Right hindlimb (tissue), 1 donor: ENCODE measurements at places on chromosomes 4 and X.

GRCh38 chrX:153739754-153740486, 15.3 kb downstream of the ABCD1 start:
- DNase-seq: no peak

- DNase-seq: peak; percentile 83
These were observed 16.8 kb downstream of the POLR2B start for GRCh38 chr4:56995525-56995924.

DNA sequence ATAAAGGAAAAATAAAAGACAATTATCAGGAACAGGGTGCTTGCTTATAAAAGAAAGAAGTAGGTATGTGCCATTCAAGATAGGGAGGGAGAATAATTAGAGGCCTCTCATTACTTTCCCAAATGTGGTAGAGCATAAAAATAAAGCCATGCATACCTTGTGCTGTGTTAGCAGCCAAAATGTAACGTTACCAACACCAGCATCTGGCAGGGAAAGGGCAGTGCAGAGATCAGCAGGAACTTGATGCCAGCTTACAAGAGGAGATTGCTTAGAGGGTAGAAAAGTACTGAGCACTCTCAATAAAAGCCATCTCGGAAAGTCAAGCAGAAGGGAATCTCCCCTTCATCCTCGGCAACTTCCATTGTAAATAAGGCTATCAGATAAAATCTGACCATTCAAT, 195.6 kb downstream of the RASL11B start:
- no peak for DNase-seq

DNA sequence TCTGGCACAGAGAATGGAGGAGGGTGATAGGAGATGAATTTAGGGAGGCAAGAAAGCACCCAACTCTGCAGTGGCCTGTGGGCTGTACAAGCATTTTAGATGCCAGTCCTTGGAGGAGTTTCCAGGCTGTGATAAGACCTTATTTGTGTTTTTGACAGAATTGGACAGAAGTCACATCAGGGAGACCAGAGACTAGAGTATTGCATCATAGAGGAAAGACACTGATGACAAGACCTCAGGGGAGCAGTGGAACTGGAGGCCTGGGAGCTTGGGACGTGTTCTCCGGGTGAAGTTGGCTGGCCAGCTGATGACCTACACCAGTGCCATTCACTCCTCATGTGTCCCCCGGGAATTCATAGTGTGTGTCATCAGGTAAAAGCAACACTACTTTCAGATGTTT, 284.0 kb upstream of the ZFP42 start:
- DNase-seq: no peak

DNA sequence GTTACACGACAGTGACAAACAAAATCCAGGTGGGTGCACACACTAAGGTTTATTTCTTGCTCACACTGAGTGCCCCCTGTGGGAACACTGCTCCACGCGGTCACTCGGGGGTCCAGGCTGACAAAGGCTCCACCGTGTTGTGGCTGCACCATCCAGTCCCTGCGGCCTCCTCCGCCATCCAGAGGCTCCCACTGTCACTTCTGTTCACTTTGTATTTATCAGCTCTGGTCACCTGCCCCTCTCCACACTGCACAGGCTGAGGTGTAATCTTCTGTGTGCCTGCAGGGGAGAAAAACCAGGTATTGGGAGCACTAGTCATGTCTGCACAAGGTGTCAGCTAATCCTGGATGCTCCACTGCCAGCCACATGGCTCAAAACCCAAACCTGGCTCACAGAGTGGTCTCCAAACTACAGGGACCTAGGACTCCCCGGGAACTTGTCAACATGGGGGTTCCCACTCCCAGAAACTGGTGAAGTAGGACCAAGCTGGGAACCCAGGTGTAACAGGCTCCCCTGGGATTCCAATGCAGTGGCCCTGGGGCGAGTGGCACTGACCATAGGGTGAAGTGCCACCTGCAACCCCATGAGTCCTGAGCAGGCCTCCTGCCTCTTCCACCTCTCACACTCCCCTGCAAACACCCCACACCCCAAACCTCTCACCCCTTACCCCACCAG, 25.5 kb downstream of the HMX1 start:
- DNase-seq: no peak

DNA sequence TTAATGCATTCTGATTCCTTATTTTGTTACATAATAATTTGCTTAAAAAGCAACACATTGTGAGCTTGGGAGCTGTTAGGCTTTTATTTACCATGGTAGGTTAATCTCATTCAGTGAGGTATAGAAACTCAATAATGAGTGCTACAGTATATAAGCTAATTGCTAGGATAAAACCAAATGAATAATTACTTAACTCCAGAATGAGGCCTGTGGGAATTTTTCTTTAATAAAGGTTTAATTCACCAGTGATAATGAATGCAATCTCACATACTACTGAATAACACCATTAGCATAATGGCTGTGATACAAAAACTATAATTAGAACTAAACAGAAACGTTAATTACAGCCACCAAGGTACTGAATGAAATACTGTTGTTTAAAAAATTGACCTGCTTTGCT, 326.3 kb downstream of the IQCM start:
- DNase-seq: no peak

DNA sequence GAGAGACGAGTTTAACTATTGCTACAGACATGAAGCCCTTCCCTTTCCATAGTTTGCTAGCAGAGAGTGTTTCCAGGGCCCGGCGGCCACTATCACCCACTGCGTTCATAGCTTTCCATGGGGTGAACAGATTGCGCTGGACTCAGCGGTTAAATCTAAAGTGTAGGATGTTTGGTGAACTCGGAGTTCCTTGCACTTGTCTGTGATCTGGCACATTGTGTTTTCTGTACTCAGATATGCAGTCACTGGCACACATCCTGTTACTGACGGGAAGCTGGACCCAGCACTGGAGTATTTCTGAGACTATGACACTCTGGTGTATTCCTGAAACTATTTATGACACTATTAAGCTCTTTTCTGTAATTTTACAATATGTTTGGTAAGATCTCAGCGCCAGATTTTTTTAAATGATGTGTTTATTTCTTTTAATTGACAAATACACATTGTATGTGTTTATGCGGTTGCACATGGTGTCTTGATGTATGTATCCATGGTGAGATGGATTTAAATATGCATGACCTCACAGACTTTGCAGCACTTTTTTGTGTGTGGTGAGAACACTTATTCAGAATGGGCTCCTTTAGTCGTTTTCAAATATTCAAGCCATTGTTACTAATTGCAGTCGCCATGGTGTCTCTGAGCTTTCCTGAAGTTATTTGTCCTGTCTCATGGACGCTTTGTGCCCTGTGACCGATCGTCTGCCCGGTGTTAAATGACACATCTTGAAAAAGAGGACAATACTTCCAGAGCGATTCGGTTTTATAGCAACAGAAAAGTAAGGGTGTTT, 14.1 kb downstream of the CD99 start:
- no peak for DNase-seq

GRCh38 chrX:31323658-31324057, 251.8 kb upstream of the FTHL17 start:
- no peak for DNase-seq

DNA sequence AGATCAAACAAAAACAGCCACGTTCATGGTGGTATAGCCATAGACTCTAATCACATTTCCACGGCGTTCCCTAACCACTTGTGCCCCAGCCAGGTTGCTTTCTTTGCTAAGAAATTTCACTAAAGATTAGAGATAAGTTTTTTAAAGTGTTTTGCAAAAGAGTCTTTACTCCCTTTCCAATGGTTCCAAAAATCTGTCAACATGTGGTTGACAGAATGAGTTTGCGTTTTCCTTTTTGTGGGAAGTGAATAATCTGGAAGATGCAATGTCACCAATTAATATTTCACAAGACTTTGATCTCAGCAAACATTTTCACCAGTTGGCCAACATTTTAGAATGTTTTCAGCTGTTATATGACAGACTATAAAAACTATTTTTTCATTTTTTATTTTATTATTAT, 35.3 kb downstream of the CXCL1 start:
- no peak for DNase-seq

GRCh38 chrX:119040432-119040831, 32.4 kb upstream of the CT47C1 start:
- no peak for DNase-seq

GRCh38 chrX:23403849-23404248, 69.2 kb downstream of the PTCHD1 start:
- DNase-seq: no peak

DNA sequence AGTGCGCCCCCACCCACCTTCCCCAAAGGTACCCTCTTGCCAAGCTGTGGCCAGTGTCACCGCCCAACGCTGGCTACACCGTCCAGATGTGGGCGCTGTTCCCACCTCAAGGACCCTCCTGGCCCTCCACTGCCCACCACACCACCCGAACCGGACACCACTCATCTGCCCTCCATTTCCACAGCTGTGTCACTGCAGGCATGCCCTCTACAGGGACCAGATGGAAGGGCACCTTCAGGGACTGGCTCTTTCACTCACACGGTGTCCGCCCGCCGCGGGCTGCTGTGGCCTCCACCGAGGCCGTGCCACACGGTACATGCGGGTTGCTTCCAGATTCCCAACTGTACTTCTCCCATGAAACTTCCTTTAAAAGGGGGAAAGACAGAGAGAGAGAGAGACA, 87.7 kb downstream of the FAM53A start:
- DNase-seq: peak; percentile 12

- DNase-seq: no peak
These were observed 140.6 kb upstream of the GPC4 start for GRCh38 chrX:133555782-133556458.

DNA sequence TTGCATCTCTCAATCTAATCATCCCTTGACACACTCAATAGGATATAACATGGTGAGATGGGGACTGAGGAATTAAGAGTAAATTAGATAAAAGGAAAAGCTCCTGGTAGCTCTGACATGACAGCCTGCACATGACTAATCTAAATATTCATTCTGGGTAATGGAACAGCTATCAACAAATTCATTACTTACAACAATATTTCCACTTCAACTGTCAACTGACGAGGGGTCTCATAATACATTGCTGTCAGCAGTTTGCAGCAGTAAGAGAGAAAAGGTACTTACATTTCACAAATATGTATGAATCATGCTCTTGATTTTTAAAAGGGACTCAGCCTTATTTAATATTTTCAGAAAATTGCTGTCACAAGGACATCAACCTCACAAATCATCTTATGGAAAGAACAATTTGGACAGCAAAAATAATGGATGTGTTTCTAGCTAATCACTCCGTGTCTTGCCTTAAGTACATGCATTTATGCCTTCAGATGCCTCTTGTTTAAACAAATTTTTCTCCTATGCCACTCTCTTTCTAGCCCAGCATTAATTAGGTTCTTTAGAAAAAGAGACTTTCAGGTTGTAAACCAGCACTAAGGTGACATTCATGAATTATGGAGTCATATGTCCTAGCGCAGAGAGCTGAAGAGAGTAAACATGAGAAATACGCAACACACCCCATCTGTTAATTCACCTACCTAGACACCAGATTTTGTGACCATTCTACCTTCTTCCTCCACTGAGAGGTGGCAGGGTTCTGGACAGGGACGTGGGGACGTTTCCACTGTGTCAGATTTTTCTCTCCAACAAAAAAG, 99.6 kb upstream of the TMEM150C start:
- DNase-seq: no peak

DNA sequence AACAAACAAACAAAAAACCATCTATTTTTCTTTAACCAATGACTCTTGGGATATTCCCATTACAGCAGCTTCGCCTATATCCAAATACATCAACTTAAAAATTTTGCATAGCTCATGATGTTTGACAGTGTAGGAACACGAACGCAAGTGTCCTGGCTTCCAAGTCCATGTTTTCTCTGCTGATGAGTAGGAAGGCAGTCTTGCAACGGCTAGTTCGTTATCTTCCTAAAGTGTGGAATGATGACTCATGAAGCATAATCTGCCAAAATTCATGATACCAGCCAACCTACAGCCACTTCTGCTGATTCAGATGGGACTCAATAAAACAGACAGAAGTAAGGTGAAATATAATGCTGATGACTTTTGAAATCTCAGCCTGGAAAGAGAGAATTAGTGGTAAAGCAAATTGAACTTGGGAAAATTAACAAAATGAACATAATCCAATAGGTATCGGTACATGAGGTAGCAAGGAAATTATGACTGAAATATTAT, 6.4 kb upstream of the SEPTIN11 start:
- no peak for DNase-seq

GRCh38 chr4:7371210-7371941, 63.4 kb downstream of the PSAPL1 start:
- no peak for DNase-seq

GRCh38 chr4:67161311-67161710, 384.0 kb downstream of the CENPC start:
- no peak for DNase-seq

DNA sequence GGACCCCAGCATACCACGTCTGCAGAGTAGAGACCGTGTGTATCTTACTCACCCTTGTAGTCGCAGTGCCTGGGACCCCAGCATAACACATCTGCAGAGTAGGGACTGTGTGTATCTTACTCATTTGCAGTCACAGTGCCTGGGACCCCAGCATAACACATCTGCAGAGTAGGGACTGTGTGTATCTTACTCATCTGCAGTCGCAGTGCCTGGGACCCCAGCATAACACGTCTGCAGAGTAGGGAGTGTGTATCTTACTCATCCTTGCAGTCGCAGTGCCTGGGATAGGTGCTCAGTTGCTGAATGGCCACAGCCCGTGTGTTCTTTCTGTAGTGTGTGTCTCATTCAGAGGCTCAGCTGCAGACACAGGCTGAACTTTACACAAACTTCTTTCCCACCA, 71.4 kb upstream of the FRG1 start:
- DNase-seq: no peak

- DNase-seq: no peak
These were observed 60.6 kb upstream of the PAGE5 start for GRCh38 chrX:55159551-55159950.

GRCh38 chrX:111608724-111609123, 72.2 kb upstream of the ALG13 start:
- no peak for DNase-seq

GRCh38 chrX:118548841-118549240, 53.2 kb downstream of the DOCK11 start:
- no peak for DNase-seq
